ENCODE measurements at places on chromosomes 3 and 15. TPM values are rescaled to one million over a fixed set of nuclear protein-coding genes. Genes with fewer than 3 reads are reported as not detected.

SLC22A13 gene
- 0.76 TPM for total RNA-seq

ZNF35 gene
- total RNA-seq = 0.96 TPM

- DNase-seq = no peak
These were observed 20.7 kb downstream of the ITGA11 start for GRCh38 chr15:68411343-68411675.

- DNase-seq = no peak
These were observed 106.0 kb upstream of the LINGO1 start for GRCh38 chr15:77738441-77739302.

DNA sequence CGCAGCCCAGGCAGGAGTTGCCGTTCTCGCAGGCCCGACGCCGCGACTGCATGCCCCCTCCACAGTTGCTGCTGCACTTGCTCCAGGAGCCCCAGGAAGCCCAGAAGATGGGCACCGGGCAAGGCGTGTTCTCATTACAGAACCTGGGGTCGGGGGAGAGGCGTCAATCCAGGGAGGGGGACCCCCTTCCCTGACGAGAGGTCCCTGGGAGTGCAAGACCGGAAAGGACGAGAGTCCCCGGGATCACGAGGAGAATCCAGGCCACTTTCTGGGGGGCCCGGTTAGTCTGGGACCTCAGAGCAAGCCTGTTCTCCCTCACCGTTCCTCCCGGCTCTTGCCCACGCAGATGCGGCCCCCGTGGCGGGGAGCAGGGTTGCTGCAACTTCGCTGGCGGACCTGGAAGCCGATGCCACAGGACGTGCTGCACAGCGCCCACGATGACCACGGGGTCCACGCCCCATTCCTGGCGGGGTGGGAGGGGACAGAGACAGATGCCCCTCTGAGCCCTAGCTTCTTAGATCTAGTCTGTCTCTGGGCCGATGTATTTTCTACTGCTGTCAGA, 113.9 kb downstream of the SEMA5B start:
- no peak for DNase-seq

ARID3B gene
- total RNA-seq = 63.5 TPM

TRH gene
- not detected for total RNA-seq

TGM4 gene
- total RNA-seq = not detected

GRCh38 chr15:64163659-64164362, 989 bp upstream of the PPIB start:
- no peak for DNase-seq

DNA sequence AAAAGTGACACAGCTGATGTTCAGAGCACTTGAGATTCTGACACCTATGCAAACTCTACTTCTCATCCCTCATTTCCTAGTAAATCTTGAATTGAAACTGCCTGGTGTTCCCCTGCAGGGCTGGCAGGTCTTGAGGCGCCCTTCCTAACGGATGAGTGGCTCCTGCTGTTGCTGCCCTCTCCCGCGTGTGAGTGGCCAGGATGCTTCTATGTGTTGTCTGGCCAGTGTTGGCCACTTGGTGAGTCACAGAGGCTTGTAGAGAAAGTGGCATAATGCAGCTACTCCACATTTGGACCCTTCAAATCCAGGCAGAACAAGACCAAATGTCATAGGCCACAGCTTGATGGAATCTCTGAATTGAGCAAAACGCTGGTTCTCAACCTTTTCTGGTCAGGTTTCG, 63.6 kb downstream of the MOBP start:
- DNase-seq = no peak

DNA sequence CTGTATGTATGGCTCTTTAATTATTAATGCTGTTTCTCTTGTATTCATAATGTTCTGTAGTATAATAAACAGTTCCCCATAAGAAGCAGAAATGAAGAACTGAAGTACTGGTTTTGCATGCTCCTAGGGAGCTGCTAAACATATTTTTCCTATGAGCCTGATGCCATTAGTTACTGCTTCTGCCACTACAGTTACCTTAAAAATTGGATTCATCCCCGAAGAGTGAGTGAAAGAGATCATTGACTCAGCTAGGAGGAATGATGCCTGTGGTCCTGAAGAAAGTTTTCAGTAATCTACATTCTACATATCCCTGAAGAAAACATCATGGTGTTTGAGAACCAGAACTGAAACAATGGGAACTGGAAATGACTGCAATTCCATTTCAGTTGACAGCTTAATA, 37.1 kb upstream of the ST3GAL6 start:
- no peak for DNase-seq

DNA sequence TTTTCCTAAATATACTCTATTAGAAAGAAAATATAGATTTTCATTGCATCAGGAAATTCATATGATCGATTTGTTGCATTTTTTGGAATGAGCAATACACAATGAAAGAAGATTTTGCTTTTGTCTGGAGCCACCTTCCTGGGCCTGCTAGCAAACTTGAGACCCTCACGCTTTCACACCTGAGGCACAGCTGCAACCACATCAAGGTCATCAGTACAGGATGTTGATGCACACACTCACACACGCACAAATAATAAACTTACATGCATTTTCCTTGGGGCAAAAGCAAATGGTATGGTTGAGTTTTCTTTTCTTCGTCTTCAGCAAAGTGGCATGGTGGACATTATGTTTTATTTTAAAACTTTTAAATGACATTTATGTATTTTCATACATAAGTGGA, 64.8 kb upstream of the SATB1 start:
- DNase-seq = no peak

DNA sequence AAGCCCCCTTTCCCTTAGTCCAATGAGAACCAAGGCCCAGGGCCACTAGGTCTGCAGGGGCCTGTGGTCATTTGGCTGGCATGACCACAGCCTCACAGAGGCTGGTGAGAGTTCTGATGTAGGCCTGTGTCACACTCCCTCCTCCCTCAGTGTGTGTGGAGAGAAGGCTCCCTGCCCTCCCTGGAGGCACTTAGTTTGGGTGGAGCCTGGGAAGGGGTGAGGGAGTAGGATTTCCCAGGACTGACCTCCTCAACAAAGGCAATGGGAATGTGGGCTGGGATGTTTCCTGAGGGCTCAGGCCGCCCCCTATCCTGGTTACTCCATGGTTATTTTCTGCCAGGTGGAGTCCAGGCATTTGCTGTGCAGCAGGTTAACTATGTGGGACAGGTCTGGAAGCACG, 7.6 kb downstream of the TEX264 start:
- DNase-seq = no peak

SPINT1 gene
- 2.1 TPM for total RNA-seq

CHSY1 gene
- 24.8 TPM for total RNA-seq

APH1B gene
- 19.0 TPM for total RNA-seq

STAC gene
- total RNA-seq = 0.62 TPM

ZDHHC3 gene
- 55.8 TPM for total RNA-seq

CADPS gene
- not detected for total RNA-seq

DNA sequence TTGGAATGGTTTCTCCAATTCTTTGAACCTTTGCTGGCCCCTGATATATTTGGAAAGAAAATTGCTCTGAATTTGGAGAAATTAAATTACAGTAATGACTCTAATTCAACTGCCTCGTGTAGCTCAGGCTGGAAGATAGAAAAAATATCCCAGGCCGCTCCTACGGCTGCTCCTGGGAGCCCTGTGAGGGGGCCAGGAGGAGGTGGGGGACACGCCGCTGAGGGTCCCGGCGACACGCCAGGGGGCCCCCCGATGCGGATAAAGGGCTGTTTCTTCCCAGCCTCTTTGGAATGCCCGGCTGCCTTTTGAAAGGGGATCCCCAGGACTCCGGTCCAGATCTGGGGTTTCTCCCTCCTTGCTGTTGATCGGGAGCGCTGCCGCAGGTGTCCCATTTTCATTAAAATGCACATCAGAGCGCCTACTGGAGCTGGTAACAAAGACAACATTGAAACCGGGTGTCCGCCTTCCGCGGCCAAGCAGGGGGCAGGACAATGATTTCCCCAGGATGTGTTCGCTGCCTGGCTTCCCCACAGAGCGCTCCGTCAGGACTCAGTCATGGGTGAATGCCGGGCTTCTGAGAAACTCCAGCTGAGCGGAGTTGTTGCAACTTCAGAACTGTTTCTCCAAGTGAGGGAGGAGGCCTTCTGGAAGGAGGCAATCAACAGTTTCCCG, 200.1 kb upstream of the KBTBD8 start:
- DNase-seq = no peak

- DNase-seq = no peak
These were observed 18.1 kb upstream of the PARP14 start for GRCh38 chr3:122662505-122662904.

- no peak for DNase-seq
These were observed 58.9 kb upstream of the MUC13 start for GRCh38 chr3:124993466-124993865.

- no peak for DNase-seq
These were observed 36.6 kb upstream of the CHL1 start for GRCh38 chr3:159974-160373.

HCN4 gene
- total RNA-seq = not detected

- peak; percentile 69 for DNase-seq
These were observed 11.3 kb upstream of the C3orf52 start for GRCh38 chr3:112074616-112075497.

DNA sequence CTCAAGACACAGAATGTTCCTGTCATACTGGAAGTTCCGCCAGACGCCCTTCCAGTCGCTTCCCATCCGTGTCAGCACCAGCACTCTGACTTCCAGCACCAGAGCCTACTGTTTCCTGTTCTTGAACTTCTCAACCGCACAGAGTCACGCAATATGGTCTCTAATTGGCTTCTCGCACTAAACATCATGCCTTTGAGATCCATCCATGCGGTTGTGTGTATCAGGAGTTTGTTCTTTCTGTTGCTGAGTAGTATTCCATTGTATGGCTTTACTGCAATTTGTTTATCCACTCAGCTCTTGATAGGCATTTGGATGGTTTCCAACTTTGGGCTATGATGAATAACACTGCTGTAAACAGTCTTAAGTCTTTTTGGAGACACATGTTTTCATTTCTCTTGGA, 112.1 kb downstream of the LRRK1 start:
- no peak for DNase-seq
